Activated CD4-positive, CD25-positive, alpha-beta regulatory T cell treated with anti-CD3 and anti-CD28 coated beads, Interleukin-2, amount 50 U/mL, for 24 hours (primary cell): ENCODE measurements at places on chromosomes 4 and X.

GRCh38 chr4:75909405-75909804 lies 7.2 kb upstream of the PPEF2 start:
- no peak for ATAC-seq

GRCh38 chr4:153337686-153338085 lies 6.8 kb upstream of the MND1 start:
- no peak for ATAC-seq

GRCh38 chr4:121822796-121823504 lies 733 bp downstream of the CCNA2 start:
- no peak for ATAC-seq

- no peak for ATAC-seq
Measured at GRCh38 chr4:23297327-23297726, 592.5 kb downstream of the PPARGC1A start.

- peak; percentile 39 for ATAC-seq
Measured at GRCh38 chr4:169269916-169270809, 593 bp downstream of the SH3RF1 start.

- ATAC-seq = no peak
Measured at GRCh38 chr4:186852964-186853391, 129.3 kb upstream of the FAT1 start.

DNA sequence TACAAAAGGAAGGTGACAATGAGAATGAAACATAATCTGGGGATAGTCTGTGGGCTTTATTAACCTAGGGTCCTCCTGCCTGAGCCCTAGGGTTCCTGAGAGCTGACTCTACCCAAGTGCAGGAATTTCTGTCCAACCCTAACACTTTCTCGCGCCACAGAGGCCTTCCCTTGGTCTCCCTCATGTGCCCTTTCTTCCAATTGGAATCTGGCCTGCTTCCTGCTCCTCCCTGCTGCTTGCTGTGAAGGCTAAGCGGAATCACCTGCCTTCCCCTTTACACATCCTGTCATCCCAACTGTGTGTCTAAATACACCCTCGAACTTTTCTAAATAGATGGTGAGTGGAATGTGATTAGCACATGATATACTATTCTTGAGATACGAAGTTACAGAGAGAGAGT lies 5.9 kb downstream of the MAGEA11 start:
- ATAC-seq = no peak

- no peak for ATAC-seq
Measured at GRCh38 chrX:11481035-11481434, 184.7 kb downstream of the ARHGAP6 start.

DNA sequence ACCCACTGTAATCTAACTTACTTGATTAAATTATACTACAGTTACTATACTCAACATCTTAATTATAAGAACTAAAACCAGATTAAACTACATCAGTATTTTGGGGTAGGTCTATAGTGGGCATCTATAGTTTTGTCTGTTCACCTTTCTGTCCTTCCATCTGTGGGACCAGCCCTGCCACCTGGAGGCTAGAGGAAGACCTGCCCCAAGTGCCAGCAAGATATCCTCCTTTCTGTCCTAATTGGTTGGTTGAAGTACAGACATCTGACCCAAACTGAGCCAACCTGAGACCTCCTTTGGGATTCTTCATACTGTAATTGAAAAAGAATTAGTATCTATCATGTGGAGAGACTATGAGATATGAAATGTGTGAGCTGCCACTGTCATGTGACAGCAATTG lies 172.2 kb upstream of the TLL1 start:
- no peak for ATAC-seq

GRCh38 chrX:2495595-2495994 lies 5.2 kb downstream of the DHRSX start:
- no peak for ATAC-seq

DNA sequence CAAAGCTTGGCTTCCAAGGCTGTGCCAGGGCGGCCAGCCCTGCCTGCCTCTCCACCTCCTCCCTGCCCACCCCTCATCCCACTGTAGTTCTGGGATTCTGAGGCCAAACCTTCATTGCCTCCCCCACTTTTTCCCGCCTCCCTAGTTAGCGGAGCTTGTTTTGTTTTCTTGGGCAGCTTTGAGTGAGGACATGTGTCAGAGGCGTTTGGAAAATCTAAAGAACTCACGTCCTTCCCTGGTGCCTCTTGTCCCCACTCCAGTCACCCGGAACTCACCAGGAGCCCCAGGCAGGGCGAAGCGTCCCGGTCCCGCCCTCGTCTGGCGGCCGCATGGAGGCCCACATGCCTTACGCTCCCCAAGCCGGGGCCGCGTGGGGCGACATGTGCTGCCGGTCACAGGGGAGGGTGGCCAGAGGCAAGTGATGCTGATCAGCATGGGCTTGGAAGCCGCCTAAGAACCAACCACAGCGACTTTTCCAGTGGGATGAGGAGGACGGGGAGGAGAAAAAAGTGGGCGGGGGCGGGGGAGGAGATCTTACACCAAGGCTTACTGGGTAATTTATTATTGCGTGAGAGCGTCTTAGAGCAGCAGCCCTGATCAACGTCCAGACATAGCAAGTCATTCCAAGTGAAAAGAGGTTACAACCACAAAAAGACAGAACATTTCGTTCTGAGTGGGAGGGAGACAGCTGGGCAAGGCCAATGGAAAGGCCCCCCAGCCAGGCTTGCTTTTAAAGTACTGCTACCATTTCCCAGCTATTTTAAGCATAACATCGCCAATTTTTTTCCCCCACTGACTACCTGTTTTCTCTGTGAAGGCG lies 48.5 kb downstream of the PRPS1 start:
- ATAC-seq = peak; percentile 48

DNA sequence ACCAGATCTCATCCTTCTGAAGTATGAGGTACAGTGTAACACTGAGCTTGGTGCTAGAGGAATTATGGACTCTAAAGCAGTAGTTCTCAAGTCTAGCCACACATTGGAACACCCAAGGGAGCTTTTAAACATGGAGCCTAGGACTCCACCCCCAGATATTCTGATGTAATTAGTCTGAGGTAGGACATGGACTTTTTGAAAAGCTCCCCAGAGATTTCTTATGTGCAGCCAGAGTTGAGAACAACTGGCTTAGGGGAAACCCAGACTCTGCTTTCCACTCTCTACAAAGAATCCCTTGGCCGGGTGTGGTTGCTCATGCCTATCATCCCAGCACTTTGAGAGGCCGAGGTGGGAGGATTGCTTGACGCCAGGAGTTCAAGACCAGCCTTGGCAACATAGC lies 11.6 kb upstream of the GDPD2 start:
- no peak for ATAC-seq

DNA sequence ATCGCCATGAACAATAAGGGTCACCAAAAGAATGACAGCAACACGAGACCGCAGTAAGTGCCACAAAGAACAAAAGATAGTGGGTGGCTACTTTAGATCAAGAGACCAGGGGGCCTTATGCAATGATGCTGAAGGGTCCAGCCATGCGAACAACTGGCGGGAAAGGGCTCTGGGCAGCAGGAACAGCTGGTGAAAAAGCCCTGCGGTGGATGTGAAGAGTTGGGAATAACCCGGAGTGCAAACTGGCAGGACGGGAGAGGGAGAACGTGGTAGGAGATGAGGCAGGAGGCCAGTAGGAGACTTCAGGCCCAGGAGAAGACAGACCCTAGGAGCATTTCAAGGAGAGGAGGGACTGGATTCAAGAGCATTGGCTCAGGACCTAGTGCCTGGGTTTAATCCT lies 120.2 kb downstream of the AFAP1 start:
- no peak for ATAC-seq

- ATAC-seq = no peak
Measured at GRCh38 chr4:7252510-7253340, 60.4 kb downstream of the SORCS2 start.

DNA sequence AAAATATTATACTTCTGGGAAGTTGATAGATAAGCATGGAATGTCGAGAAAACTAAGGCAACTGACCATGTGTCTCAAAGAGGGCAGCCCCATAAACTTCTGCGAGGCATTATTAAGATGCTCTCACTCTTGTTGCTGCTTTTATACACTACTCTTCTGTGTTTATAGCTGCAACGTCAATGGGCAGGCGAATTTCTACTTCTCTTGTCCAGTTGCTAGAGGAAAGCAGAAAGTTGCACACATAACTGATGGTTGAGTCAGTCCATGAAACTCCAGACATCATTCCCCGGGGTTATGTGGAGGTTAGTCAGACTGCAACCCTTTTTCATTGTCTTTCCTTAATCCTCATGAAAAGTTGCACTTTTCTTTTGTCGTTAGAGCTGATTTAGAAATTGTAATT lies 39.8 kb downstream of the VCX3B start:
- ATAC-seq = no peak

DNA sequence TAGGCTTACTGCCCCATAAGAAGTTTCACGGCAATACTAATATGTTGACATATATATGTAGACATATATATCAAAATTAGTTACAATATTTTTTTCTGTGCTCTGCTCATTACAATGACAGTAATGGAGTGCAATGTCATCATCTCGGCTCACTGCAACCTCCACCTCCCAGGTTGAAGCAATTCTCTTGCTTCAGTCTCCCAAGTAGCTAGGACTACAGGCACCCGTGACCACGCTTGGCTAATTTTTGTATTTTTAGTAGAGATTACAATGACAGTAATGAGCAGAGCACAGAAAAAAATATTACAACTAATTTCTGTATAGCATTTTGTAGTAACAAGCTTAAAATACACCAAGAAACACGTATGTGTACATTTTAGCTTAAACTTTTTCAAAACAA lies 7.6 kb downstream of the EIF4E start:
- no peak for ATAC-seq

DNA sequence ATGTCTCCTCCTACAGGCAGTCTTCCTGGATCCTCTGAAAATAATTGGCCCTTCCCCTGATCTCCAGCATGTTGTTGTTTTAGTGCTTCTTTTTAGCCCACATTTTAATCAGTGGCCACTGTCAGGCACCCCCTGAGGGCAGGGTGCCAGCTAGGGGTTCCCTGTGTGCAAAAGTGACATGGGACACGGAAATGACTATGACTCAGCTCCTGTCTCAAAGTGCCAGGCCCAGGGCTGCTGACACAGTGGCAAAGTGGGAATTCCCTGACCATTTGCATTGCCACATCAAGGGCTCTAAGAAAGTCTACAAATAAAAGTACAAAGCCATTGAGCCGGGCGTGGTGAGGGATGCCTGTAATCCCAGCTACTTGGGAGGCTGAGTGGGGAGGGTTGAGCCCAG lies 24.8 kb downstream of the HMX1 start:
- no peak for ATAC-seq

DNA sequence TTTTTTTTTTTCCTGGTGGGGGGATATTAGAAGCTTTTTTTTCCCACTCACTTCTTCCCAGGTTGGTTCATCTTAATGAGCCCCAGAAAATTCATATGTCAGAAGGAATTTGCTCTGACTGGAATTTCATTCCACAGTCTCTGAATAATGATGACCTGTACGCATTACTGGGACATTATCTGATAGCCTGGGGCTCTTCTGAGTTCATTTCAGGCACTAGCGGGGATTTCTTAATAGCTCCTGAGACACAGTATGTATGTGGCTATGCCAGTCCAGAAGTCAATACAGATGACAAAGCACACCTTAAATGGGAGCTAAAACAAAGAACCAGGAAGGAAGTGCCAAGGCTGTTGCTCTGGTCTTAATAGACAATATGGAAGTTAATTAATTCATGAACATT lies 295.2 kb upstream of the IGFBP7 start:
- no peak for ATAC-seq

DNA sequence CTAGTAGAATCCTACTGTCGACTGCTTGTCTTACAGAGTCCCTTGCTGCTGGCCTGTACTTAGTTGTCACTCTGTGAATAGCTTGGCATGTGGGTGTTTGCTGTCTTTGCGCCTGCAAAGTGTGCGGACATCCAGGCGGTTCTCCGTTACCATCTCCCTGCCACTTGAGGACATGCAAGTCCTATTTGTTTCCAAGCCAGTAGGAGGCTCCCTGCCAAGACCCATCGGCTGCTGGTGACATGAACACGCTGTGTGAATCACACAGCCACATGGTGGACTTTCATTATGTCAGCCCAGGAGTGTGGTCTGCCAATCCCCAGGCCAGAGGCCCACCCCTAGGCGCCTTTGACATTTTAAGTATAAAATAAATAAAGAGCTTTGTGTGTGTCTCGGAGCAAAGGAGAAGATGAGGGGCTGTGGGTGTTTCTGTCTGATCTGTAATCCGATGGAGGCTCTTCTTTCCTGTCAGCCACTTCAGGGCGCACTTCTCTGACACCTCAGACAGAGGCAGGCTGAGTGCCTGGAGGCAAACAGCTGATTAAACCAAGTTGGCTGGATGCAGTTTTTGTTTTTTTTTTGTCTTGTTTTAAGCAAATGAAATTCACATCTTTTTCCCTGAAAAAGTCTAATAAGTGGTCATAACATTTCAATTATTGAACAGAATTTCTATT lies 51.5 kb downstream of the ALPK1 start:
- no peak for ATAC-seq

DNA sequence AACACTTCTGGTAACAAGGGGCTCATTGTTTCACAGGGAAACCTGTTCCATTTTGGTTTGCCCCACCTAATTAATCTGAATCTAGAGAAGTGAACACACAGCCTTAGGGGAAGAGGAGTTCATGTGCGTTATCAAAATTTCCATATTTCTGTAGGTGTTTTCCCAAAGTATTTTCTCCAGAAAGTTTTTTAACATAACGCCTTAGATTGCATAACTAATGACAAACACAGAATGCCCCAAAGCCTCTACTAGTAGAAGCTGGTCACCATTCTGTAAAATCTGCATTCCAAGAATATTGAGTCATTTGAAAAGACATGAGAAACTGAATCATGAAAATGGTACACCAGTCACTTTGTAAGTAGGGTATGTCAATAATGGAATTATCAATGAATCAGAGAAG lies 41.1 kb downstream of the IL13RA2 start:
- ATAC-seq = no peak

DNA sequence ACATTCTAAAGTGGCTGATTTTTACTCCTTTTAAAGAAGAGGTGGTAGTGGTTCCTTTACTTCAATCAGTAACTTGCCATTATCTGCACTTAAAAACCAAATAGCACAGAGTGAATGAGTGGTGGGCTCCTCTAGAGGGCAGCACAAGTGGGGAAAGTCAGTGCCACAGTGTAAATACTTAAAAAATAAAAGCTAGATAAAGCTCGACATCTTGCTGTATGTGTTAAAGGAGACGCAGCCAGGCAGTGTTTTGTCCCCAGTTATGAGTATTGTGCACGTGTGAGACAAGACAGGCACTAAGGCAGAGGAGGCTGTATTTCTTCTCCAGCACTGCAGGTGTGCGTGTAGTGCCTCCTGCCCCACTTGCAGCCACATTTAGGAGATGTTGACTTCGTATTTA lies 24.6 kb downstream of the NAP1L5 start:
- ATAC-seq = no peak

- no peak for ATAC-seq
Measured at GRCh38 chr4:175789647-175790046, 22.4 kb downstream of the GPM6A start.
